ENCODE measurements at places on chromosomes 11 and 22. TPM values are rescaled to one million over a fixed set of nuclear protein-coding genes. Genes with fewer than 3 reads are reported as not detected.

DNA sequence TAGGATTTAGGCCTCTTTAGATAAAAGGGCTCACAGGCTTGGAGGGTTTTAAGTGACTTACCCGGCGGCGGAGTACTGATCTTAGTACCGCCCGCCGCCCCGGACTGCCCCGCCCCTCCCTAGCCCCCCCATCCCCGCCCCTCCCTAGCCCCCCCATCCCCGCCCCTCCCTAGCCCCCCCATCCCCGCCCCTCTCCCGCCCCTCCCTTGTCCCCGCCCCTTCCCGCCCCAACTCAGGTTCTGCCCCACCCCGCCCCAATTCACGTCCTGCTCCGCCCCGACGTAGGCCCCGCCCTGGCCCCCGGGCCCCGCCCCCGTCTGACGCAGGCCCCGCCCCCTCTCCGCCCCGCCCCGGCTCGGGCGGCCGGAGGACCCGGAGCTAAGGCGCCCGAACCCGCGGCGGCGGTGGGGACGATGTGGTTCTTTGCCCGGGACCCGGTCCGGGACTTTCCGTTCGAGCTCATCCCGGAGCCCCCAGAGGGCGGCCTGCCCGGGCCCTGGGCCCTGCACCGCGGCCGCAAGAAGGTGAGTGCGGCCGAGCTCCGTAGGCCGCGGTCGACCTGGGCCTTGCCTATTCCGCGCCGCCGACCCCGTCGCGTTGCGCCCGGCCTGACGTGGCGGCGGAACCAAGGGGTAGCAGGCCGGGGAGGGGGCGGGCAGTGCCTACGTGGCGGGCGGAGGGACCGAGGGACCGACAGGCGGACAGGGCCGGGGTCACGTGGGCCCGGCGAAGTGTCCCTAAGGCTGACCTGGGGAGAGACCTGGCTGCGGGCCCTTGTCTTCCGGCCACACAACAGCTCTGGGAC lies at the start of gene SCYL1:
Gene SCYL1 (plus strand): TSS at position 343 of the 805 bp plus-strand sequence. CDS start 71 bp downstream, at position 414.
- H3K36me3 ChIP-seq: no peaks in the 10 kb centered on the region
- H3K4me3 ChIP-seq: peak within 1 kb of the TSS; percentile 84
- H3K27ac ChIP-seq: peak within 1 kb of the TSS; percentile 82
- no peaks in the 10 kb centered on the region for H3K27me3 ChIP-seq
- peaks cover 5% of the 10 kb centered on the region for H3K4me1 ChIP-seq

GRCh38 chr11:12205330-12205729 lies 94.9 kb downstream of the MICAL2 start:
- no peaks in the 10 kb centered on the region for H3K36me3 ChIP-seq
- H3K27ac ChIP-seq: no peak overlapping the region
- H3K4me1 ChIP-seq: peaks cover 13% of the 10 kb centered on the region
- H3K4me3 ChIP-seq: no peak overlapping the region
- no peak for DNase-seq

SERPING1 gene
- total RNA-seq: 172 TPM

DNA sequence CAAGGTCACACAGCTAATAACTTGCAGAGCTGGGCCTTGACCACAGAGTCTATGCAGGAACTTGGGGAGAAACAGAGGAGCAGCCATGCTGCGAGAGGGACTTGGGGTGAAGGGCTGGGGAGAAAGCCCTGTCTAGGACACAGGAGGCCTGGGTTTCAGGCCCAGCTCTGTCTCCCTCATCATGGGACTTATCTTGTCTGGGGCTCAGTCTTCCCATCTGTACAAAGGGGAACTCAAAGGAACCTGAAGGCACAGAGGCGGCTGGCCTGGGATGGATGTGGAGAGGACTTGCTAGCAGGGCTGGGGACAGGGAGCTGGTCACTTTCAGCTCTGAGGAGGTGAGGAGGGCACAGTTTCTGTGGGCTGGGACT lies 36.9 kb upstream of the TPBGL start:
- H3K36me3 ChIP-seq: no peaks in the 10 kb centered on the region
- no peak overlapping the region for H3K4me3 ChIP-seq
- no peaks in the 10 kb centered on the region for H3K27me3 ChIP-seq
- no peak for DNase-seq
- no peaks in the 10 kb centered on the region for H3K4me1 ChIP-seq

DNA sequence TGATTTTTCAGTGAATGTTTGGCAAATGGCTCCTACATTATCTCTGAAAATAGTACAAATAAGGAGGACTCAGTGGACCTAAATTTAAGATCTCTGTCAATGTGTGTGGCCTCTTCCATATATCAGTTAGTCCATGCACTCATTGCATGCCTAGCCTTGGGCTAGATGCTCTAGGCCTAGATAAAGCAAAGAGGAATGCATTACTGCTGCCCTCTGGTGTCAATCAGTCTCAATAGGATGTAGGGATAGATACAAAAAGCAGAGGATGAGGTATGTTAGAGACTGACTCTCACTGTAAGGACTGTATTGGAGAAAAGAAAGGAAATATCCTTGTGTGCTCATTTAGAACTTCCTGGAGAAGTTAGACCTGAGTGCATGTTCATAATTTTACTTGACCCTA lies 42.0 kb downstream of the MS4A2 start:
- DNase-seq: peak; percentile 14
- no peak overlapping the region for H3K4me3 ChIP-seq
- no peaks in the 10 kb centered on the region for H3K4me1 ChIP-seq
- no peak overlapping the region for H3K27ac ChIP-seq
- H3K36me3 ChIP-seq: no peaks in the 10 kb centered on the region

GRCh38 chr11:122486793-122487495 lies 168.6 kb upstream of the UBASH3B start:
- H3K36me3 ChIP-seq: no peaks in the 10 kb centered on the region
- no peaks in the 10 kb centered on the region for H3K27me3 ChIP-seq
- H3K4me3 ChIP-seq: no peak overlapping the region
- no peaks in the 10 kb centered on the region for H3K4me1 ChIP-seq

DNA sequence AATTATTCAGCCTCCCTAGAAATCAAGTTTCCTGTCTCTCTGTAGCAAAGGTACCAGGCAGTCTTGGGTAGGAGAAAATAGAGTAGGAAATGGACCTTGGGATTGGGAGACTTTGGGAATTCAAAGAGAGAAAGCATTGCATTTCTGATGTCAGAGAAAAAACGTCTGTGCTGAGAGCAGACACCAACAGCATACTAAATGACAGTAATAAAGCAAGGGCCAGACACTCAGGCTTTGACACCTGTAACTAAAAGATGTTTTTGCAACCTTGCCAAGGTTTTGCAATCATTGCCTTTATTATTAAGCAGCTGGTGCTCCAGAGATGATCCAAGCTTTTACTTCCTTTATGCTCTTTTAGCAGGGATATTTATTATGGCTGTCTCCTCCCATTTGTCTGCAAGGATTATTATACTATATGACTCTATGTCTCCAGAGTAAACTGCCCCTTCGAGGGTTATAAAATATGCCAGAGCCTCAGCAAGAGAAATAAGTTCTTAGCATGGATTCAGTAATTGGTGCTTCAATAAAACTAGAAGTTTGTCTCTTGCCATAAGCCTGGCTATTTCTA lies 85.2 kb upstream of the GRAMD1B start:
- no peaks in the 10 kb centered on the region for H3K4me1 ChIP-seq
- no peak for DNase-seq
- no peaks in the 10 kb centered on the region for H3K36me3 ChIP-seq
- H3K27ac ChIP-seq: no peak overlapping the region
- H3K27me3 ChIP-seq: no peaks in the 10 kb centered on the region

LMO1 gene
- 0.54 TPM for total RNA-seq

DNA sequence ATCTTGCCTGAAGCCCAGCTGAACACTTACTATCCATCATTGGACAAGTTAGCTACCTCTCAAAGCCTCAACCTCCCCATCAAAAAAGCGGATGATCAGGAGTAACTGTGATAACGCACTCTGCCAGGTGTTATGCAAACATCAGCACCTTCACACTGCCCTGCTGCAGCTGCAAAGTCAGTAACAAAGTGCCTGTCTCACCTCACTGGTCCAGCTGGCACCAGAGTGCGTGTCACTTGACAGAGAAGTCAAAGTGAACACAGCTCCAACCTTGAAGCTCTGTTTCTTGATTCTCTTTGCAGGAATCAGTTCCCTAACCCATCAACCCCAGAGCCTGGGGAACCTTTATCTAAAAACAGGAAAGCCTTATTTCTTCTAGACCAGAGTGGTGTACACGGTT lies 413.6 kb downstream of the CTTN start:
- peaks cover under 1% of the 10 kb centered on the region for H3K36me3 ChIP-seq
- no peaks in the 10 kb centered on the region for H3K4me1 ChIP-seq
- no peak overlapping the region for H3K27ac ChIP-seq

CALCB gene
- total RNA-seq: 1.3 TPM

- peaks cover 7% of the 10 kb centered on the region for H3K4me1 ChIP-seq
- no peak overlapping the region for H3K4me3 ChIP-seq
- H3K27ac ChIP-seq: no peak overlapping the region
- DNase-seq: no peak
- no peaks in the 10 kb centered on the region for H3K27me3 ChIP-seq
These were observed 15.6 kb downstream of the DDX17 start for GRCh38 chr22:38490475-38490874.

GRCh38 chr11:11937433-11937832 lies 71.0 kb downstream of the DKK3 start:
- H3K36me3 ChIP-seq: no peaks in the 10 kb centered on the region
- H3K4me1 ChIP-seq: no peaks in the 10 kb centered on the region
- no peak overlapping the region for H3K27ac ChIP-seq
- H3K4me3 ChIP-seq: no peak overlapping the region

GRCh38 chr11:18617688-18618341 lies 16.3 kb downstream of the SPTY2D1 start:
- peaks cover 27% of the 10 kb centered on the region for H3K36me3 ChIP-seq
- H3K4me3 ChIP-seq: no peak overlapping the region
- H3K27me3 ChIP-seq: no peaks in the 10 kb centered on the region
- peak overlapping the region; percentile 3 for H3K27ac ChIP-seq

DNAJB7 gene
- not detected for total RNA-seq

All from pancreas (tissue), 10 donors.